Renal cortex interstitium (tissue), 15 donors: ENCODE measurements at places on chromosomes 7 and 10. TPM values are rescaled to one million over a fixed set of nuclear protein-coding genes. Genes with fewer than 3 reads are reported as not detected.

Gene TAS2R41
- not detected for polyA plus RNA-seq

- no peak for DNase-seq
Observed at GRCh38 chr7:139681463-139681755, 96.4 kb downstream of the HIPK2 start.

DNA sequence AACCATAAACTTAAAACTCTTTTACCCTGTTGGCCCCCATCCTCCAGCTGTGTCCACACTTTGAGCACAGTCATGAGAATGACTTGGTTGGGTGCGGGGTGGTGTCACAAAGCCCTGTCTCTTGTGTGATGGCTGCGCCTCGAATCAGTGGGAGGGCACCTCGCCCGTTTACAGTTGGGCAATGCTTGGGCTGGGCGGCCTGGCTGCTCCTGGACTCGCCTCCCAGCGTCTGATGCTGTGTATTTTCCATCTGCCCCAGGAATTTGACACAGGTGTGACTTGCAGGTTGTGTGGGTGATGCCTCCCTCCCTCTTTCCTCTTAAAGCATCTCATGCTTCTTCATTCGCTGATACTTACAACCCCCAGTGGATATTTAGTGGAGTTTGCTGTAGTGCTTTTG is 33.7 kb downstream of the CHST12 start:
- no peak for DNase-seq

GRCh38 chr7:66886152-66886551 is 34.9 kb upstream of the TMEM248 start:
- DNase-seq = no peak

Gene TACC2
- 55.4 TPM for polyA plus RNA-seq

Gene MMD2
- polyA plus RNA-seq = not detected

DNA sequence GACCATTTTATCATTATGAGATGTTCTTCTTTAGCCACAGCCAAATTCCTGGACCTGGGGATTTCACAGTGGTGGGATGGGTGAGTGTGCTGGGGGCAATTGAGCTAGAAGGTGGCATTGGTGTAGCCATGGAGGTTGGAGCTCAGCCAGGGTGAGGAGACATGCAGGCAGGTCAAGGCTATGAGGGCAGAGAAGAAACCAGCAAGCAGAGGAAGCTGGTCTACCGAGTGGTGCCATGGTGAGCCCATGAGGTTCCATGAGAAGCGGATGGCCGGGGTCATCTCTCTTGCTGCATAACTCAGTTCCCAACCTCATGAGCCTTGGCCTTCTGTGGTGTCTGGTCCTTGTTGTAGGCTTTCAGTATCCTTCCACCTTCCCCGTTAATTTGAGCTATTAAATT is 91.4 kb downstream of the CARD11 start:
- no peak for DNase-seq

GRCh38 chr10:21021843-21022594 is 124.9 kb upstream of the NEBL start:
- DNase-seq = no peak

GRCh38 chr10:49834976-49835375 is 72.9 kb upstream of the OGDHL start:
- no peak for DNase-seq

Gene CRTAC1
- polyA plus RNA-seq = 15.1 TPM

DNA sequence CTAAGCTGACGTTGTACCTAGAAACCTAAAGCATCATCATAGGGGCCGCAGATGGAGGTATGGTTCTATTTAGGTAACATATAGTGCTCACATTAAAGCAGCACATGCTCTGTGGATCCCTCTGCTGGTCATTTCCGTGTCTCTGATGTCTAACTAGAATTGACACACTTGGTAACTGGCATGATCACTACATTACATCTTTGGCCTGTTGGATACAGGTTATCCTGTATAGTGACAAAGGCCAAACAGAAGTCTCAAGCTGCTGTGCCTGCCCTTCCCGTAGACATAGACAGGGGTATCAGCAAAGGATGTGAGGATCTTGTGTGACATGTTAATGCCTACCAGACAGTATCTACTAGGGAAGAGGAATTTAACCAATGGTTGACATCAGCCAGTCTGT is 51.2 kb downstream of the KIF5B start:
- no peak for DNase-seq

DNA sequence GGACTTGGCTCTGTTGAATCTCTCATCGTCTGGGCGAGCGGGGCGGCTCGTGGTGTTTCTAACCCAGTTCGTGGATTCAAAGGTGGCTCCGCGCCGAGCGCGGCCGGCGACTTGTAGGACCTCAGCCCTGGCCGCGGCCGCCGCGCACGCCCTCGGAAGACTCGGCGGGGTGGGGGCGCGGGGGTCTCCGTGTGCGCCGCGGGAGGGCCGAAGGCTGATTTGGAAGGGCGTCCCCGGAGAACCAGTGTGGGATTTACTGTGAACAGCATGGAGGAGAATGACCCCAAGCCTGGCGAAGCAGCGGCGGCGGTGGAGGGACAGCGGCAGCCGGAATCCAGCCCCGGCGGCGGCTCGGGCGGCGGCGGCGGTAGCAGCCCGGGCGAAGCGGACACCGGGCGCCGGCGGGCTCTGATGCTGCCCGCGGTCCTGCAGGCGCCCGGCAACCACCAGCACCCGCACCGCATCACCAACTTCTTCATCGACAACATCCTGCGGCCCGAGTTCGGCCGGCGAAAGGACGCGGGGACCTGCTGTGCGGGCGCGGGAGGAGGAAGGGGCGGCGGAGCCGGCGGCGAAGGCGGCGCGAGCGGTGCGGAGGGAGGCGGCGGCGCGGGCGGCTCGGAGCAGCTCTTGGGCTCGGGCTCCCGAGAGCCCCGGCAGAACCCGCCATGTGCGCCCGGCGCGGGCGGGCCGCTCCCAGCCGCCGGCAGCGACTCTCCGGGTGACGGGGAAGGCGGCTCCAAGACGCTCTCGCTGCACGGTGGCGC is at the start of gene EN2:
TSS of gene EN2 (plus strand) at position 19 of the 767 bp plus-strand sequence. CDS start at position 268, 249 bp downstream.
- no peak for DNase-seq

GRCh38 chr7:103879411-103879810 is 110.0 kb downstream of the RELN start:
- no peak for DNase-seq

- no peak for DNase-seq
Observed at GRCh38 chr10:97408496-97408992, 7.4 kb upstream of the RRP12 start.

- no peak for DNase-seq
Observed at GRCh38 chr10:89207801-89208551, 859 bp upstream of the CH25H start.

DNA sequence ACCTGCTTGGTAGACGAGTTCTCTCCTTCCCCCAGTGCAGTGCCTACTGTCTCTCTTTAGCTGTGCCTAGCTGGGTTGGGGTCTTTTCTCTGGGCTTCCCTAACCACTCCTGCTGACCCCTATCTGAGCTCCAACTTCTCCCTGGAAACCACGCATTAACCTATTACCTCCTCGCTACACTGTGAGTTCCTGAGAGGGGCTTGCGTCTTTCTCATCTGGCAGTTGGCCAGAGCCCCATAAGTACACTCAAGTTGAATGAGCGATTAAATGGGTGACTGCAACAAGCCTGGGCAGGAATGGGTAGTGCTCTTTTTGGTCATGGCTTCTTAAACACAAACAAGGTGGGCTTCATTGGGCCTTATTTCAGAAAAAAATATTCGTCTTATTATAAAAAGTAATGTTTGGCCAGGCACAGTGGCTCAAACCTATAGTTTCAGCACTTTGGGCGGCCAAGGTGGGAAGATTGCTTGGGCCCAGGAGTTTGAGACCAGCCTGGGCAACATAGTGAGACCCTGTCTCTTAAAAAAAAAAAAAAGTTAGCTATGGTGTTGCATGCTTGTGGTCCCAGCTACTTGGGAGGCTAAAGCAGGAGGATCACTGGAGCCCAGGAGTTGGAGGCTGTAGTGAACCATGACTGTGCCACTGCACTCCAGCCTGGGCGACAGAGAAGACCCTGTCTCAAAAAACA is 41.4 kb downstream of the SYPL1 start:
- no peak for DNase-seq

Gene ADK
- polyA plus RNA-seq = 27.0 TPM

GRCh38 chr7:138481447-138482380 is 21.7 kb downstream of the TRIM24 start:
- no peak for DNase-seq

Gene AIMP2
- polyA plus RNA-seq = 20.7 TPM

DNA sequence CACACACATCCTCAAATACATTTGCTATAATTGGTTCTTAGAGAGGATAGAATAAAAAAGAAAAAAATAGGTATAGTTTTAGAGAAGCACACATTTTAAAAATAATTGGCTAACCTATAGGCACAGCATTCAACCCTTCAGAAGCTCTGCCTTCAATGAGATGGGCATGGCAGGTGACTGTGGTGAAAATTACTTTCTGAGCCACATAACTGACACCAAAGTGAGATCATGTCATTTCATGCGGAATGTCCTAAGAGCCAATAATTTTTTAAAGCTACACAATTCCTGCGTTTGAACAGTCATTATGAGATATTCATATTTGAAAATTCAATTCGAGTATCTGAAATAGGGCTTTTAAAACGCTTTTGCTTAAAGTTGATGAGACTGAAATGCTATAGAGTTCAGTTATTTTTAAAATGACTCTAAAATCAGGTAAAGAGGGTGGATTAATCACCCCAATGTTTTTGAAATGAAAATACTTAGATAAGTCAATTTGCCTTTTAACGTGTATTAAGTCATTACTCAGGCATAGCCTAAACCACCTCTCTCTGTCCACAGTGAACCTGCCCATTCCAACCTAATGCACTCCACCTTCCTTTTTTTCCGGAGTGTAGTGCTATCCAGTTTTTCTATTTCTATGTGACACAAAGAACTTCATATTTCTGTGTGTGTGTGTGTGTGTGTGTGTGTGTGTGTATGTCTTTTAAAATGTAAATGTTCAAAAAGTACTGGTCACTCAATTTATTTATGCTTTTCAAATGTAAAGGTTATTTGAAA is 6.1 kb downstream of the RELN start:
- DNase-seq = no peak

- DNase-seq = no peak
Observed at GRCh38 chr10:21570761-21571521, 36.9 kb downstream of the MLLT10 start.

Gene GPR146
- 3.2 TPM for polyA plus RNA-seq

GRCh38 chr7:129017264-129017663 is 37.6 kb downstream of the TNPO3 start:
- no peak for DNase-seq

GRCh38 chr10:103673606-103674005 is 180.1 kb downstream of the NEURL1 start:
- DNase-seq = no peak

Gene COL1A2
- polyA plus RNA-seq = 650 TPM

- no peak for DNase-seq
Observed at GRCh38 chr7:110454713-110455112, 636.2 kb upstream of the LRRN3 start.

GRCh38 chr10:227014-227413 is 91.8 kb downstream of the ZMYND11 start:
- DNase-seq = no peak

- no peak for DNase-seq
Observed at GRCh38 chr10:114749014-114749413, 72.6 kb upstream of the FHIP2A start.

- no peak for DNase-seq
Observed at GRCh38 chr7:11416641-11417458, 415.1 kb downstream of the THSD7A start.

Gene ZFYVE27
- 23.7 TPM for polyA plus RNA-seq

- no peak for DNase-seq
Observed at GRCh38 chr10:61605221-61605620, 57.5 kb upstream of the CABCOCO1 start.

Gene DLX5
- polyA plus RNA-seq = 0.36 TPM

GRCh38 chr10:72255977-72256729 is 17.6 kb upstream of the DDIT4 start:
- DNase-seq = no peak

Gene ZMIZ2
- 109 TPM for polyA plus RNA-seq

DNA sequence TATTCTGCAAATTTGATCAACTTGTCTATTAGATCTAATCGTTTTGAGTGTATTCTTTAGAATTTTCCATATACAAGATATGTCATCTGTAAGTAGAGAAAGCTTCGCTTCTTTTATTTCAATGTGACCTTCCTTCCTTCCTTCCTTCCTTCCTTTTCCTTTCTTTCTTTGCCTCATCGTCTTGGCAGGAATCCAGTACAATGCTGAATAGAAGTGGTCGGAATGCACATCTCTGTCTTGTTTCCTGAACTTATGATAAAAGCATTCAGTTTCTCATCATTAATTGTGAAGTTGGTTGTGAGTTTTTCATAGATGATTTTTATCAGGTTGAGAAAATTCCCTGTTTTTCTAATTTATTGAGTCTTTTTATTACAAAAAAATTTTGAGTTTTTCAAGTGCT is 300.7 kb upstream of the ZNF32 start:
- DNase-seq = no peak

Gene GDF2
- not detected for polyA plus RNA-seq

Gene SYT15B
- polyA plus RNA-seq = 0.89 TPM

Gene REPIN1
- 109 TPM for polyA plus RNA-seq

DNA sequence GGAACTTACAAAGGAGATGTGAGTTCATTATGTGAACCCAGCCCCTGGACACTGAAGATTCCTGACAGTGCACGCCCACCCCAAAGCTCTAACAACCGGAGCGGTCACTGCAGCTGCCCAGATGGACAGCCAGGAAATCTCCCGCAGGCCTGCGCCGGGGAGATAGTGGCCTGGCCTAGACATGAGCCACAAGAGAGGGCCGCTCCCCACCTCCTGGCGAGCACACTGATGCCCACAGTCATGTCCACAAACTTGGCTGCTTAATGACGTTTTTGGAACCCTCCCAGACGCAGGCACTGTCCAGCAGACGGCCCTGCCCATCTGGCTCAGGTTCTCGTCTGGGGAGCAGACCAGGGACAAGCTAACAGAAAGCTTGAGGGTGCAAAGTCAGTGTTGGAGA is 34.2 kb downstream of the TCERG1L start:
- no peak for DNase-seq

Gene PITX3
- polyA plus RNA-seq = 1.2 TPM

DNA sequence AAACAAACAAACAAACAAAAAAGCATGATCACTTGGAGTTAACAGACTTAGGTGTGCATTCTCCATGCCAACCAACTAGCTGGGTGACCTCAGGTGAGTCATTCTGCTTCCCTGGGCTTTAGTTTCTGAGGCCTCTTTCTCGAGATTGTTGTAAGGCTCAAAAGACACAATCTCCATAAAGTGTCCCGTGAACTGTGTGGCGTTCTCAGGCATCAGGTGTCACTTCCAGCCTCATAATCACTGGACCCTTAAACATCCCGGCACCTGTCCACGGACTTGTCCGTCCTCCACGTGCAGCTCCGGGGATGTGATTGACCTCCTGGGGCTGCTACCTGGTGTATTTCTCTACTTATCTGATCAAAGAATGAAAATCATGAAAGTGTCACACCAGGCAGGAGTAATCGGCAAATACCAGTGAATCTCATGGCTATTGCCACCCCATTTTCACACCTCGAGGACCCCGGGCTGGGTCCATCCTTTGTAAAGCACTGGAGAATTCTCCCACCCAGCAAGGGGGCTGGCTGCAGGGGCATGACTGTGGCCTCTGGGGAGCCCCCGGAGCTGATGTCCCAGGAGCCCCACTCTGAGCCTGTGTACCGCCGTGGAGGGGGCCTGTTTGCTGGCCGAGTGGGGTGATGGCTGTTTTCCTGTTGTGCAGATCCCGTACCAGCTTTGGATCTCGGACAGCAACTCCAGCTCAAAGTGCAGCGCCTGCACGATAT is 189.8 kb upstream of the SH2B2 start:
- no peak for DNase-seq

- DNase-seq = no peak
Observed at GRCh38 chr7:111413739-111414138, 148.6 kb downstream of the IMMP2L start.

- DNase-seq = no peak
Observed at GRCh38 chr10:128147669-128148068, 21.4 kb upstream of the MKI67 start.
